NCI-H510A treated with DMSO at 0.1 percent for 48 hours (cell line): ENCODE measurements at places on chromosomes 4 and X.

GRCh38 chr4:139085141-139085540 lies 69.6 kb downstream of the NOCT start:
- peak; percentile 32 for DNase-seq

DNA sequence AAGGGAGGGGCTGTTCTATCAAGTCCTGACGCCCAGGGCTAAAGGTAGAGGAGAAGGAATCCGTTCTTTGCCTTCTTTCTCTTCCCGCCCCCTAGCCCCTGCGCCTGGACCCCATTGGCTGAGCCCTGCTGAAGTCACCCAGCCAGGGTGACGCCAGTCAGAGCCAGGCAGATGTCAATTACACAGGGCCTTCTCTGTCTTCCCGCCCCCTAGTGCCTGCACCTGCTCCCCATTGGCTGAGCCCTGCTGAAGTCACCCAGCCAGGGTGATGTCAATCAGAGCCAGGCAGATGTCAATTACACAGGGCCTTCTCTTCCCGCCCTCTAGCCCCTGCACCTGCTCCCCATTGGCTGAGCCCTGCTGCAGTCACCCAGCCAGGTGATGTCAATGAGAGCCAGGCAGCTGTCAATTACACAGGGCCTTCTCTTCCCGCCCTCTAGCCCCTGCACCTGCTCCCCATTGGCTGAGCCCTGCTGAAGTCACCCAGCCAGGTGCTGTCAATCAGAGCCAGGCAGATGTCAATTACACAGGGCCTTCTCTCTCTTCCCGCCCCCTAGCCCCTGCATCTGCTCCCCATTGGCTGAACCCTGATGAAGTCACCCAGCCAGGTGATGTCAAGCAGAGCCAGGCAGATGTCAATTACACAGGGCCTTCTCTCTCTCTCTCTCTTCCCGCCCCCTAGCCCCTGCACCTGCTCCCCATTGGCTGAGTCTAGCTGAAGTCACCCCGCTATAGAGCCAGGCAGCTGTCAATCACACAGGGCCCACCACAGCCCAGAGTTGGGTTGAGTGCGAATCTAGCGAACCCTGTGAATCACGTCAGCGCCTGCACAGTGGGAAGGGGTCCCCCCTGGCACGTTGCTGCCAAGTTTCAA lies 46.4 kb downstream of the ASMT start:
- DNase-seq: no peak

- no peak for DNase-seq
Measured at GRCh38 chr4:152224223-152224622, 311.7 kb downstream of the FBXW7 start.

- DNase-seq: no peak
Measured at GRCh38 chr4:113331811-113332210, 282.4 kb downstream of the ANK2 start.

GRCh38 chr4:117596917-117597480 lies 437.3 kb upstream of the NDST3 start:
- DNase-seq: no peak

DNA sequence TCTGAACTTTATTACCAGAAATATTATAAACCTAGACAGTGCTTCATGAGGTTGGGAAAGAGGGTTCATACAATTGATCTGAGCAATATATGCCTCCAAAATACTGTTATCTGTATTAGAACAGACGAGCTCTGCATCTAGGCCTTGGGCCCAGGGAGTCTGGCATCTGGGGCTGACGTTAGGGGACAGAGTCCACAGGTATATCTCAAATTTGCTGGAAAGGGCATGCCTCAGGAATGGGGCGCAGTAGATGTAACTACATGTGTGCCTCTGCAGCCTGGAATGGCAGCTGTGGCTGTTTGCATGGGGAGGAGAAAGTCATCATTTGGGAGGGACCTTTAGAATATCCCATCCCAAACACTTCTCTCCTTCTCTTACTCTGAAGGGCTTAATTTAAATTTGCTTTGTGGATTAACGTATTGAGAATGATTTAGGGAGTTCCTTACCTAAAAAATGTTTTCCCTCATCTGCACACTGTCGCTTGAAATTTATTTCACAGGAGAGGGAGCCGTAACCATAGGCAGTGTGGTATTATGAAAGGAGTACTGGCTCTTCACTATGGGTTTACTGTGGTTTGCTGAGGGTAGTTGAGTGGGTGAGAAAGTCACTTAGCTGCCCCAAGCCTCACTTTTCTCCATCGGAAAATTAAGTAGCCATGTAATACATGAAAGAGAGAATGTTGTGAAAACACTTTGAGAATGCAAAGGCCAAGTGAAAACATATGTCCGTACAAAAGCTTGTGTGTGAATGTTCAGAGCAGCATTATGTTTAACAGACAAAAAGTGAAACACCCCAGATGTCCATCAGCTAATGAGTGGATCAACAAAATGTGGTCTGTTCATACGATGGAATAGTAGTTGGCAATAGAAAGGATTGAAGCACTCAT lies 5.9 kb downstream of the ADD1 start:
- DNase-seq: no peak

DNA sequence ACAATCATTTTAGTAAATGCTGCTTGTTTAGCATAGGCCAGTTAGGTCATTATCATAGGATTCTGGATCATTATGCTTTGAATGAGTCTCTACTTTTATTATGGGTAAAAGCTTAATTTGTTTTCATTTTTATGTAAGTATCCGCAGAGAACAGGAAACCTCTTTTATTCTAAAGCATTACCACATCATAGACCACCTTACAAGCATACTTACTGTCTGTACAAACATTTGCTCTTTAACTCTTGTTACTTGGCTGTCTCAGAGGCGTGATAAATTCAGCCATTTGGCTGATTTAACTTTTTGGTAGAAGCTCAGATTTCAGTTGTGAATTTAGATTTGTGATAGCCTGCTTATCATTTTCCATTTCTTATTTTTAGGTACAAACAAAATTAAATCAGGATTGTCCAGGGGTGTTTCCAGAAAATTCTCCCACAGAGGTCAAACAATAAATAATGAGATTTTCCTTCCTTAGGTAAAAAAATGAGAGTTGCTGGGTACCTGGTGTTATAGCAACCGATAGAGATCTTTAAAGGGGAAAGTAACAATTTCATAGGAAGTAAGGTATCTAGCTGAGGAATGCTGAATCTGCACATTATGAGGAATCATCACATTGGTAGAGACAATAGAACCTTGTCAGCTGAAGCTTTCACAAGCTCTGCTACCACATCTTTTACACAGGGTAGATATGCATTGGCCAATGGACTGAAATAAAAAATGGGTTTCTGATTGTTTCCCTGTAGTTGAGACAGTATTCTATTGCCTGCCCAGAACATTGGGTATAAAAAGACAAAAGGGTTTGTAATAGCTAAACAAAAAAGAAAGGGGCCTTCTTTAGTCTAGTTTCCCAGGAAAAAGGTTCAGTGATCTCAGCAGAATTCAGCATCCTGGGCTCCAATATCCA lies 62.5 kb downstream of the NDNF start:
- no peak for DNase-seq

DNA sequence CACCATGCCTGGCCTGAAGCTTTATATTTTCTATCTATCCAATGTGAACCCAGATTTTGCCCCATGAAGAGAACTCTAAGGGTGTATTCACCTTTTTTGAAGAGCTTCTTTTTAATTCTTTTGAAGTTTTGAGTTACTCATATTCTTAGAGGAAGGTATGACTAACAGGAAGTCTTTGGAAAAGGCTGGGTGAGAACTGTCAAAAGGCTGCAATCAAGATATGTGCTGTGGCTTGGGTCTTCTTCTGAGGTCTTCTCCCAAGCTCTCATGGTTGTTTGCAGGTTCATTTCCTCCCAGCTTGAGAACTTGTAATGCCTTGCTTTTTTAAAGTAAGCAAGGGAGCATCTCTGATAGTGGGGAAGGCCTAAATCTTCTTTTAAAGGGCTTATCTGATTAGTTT lies 3.1 kb upstream of the C4orf17 start:
- DNase-seq: no peak

DNA sequence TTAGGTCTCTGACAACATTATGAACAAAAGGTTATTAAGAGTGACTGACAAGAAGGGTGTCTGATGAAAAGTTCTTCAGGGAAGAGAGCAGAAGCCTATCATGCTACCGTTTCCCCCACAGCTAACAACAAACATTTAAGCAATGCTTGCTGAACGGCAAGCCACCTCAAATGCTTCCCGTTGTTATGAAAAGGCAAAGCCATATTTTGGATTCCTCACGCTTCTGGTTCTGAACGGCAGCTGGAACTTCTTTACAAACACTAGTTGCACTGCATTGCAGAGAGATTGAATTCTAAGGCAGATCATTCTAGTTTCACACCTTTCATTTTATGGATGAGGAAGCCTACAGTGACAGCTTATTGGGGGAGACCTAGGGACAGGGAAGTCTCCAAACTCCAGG lies 48.6 kb upstream of the NAP1L5 start:
- DNase-seq: no peak

DNA sequence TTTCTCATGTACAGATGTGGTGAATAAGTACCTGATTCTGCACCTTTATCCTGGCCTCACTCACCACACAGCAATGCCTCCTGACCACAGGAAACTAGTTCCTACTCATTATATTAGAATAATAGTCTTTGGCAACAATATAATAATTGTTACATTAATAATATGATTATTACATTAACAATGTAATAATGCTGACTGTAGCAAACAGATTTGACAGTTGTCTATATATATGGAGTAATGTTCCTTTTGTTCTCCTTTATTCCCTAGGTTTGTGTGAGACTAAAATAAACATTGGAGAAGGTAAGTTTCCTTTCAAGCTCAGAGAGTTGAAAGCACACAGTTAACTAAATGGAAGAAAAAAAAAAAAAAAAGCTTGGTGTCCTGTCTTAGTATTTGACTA lies 40.6 kb upstream of the NAA11 start:
- no peak for DNase-seq

GRCh38 chrX:41257801-41258200 lies 76.2 kb upstream of the DDX3X start:
- no peak for DNase-seq

- DNase-seq: peak; percentile 56
Measured at GRCh38 chr4:87985097-87985886, 9.8 kb downstream of the SPP1 start.

DNA sequence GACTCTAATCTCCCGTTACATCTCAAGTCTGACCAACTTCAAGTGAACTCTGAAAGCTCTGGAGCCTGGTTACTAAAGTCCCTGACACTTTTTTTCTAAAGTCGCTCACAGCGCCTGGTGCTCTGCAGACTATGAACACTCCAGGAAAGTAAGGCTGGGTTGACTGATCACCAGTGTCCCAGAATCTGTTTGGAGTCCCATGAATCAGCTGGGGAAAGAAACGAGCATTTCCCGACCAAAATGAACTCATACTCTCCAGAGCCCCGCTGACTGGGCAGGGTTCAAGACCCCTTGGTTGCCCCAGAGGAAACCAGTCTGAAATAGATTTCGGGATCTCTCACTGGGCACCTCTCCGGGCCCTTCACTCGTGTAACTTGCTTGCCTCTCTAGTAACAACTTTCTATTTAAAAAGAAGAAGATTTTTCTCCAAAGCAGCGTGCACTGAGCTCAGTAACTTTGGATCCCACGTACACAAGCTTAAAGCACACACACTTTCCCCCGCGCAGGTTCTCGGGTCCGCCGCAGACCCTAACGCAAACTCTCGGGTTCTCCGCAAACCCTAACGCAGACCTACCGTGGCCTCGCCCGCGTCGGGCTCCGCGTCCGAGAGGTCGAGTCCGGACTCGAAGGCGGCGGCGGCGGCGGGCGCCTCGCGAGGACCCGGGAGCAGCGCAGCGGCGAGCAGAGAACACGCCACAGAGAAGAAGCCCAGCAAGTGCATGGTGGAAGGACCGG lies 964 bp downstream of the VEGFC start:
- no peak for DNase-seq

DNA sequence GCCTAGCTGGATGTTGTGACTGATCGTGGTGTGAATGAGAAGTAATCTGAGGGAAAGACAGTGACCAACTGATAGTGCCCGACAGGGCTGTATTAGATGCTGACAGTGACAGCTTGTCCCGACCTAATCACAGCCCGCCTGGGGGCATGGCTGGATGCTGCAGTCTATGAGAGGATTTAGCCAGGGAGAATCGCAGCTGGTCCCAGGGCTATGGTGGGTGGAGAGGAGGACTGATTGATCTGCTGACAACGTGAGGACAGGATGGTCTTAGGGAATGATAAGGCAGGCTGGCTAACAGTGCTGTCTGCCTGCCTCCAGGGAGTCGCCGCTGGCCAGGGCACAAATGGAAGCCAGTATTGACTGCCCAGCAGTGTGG lies 621 bp upstream of the SUV39H1 start:
- no peak for DNase-seq

DNA sequence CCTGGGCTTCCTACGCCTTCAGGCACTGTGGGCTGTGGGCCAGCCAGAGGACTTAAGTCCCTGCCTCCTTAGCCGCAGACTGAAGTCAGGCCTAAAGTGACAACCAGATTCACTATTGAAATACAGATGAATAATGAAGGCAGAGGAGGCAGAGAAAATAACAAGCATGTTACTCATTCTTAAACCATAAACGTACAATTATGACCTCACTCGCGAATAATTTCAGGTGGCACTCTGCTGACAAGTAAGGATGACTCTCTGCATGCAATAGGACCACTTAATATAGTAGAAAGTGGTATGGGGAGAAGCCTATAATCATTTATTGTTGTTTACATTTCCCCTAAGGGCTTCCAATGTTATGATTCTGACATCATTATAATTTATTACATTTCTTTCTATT lies 409.2 kb upstream of the FGF13 start:
- DNase-seq: no peak

GRCh38 chr4:98601708-98602107 lies 56.7 kb downstream of the TSPAN5 start:
- no peak for DNase-seq

GRCh38 chrX:107753187-107753586 lies 22.4 kb downstream of the TSC22D3 start:
- peak; percentile 32 for DNase-seq

DNA sequence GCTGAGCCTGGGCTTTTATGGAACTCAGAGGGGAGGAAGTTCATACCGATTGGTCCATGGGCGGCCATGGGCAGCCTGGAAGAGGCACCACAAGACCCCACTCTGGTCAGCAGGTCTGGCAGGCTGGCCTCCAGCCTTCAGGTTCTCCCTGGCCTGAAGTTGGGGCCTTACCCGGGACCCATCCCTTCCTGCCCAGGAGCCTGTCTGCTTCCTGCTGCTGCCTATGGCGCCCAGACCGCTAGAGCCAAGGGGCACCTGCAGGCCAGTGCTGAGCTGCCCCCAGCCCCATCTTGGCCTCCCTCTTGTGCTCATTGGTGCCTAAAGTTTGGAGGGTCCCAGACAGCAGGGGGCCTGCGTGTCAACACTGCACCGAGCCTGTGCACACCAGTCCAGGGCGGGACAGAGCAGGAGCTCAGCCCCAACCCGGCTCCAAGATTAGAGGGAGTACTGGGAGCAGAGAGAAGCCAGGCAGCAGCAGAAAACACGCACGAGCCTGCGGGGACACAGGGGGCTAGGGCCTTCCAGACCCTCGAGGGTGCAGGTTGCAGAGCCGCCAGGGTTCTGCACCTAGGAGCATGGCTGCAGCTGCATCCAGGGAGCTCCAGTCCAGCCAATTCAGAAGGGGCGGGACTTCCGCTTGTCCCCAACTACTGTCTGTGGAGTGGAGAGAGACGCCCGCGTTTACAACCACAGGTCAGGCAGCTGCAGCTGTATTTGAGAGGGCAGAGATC lies 30.7 kb upstream of the ZNF280C start:
- peak; percentile 48 for DNase-seq

GRCh38 chrX:23822397-23822796 lies 39.4 kb downstream of the SAT1 start:
- DNase-seq: peak; percentile 71

- DNase-seq: no peak
Measured at GRCh38 chr4:80767944-80768343, 262.6 kb upstream of the BMP3 start.

GRCh38 chrX:74383611-74384010 lies 37.7 kb upstream of the SLC16A2 start:
- DNase-seq: peak; percentile 0

- no peak for DNase-seq
Measured at GRCh38 chr4:6938647-6939271, 29.1 kb downstream of the TBC1D14 start.
